ENCODE measurements at places on chromosomes 6 and 20.

GRCh38 chr6:26197933-26198721, 110.9 kb downstream of the HFE start:
- H3K27ac ChIP-seq = peak overlapping the region; percentile 96
- peak; percentile 60 for DNase-seq

DNA sequence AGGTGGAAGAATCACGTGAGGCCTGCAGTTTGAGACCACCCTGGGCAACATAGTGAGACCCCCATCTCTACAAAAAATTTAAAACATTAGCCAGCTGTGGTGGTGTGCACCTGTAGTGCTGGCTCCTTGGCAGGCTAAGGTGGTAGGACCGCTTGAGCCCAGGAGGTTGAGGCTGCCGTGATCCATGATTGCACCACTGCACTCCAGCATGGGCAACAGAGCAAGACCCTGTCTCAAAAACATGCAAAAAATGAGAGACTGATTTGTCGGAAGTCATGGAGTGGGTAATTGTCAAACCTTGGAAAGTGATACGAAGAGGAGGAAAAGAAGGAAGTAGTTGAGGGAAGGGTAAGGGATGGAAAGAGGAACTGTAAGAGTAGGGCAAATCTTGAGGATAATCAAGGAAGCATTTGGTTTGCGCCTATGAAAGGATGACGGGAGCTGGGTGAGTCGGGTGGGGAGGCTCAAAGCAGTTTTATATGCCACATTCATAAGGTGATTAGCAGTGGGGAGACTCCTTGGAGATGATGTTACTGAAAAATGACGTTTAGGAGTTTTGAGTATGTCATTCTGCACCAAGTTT, 14.5 kb downstream of the L3MBTL3 start:
- no peaks in the 10 kb centered on the region for H3K27me3 ChIP-seq
- no peaks in the 10 kb centered on the region for H3K36me3 ChIP-seq
- peaks cover 21% of the 10 kb centered on the region for H3K4me1 ChIP-seq
- no peak overlapping the region for H3K4me3 ChIP-seq
- peak overlapping the region; percentile 78 for H3K27ac ChIP-seq

- no peak overlapping the region for H3K27ac ChIP-seq
- DNase-seq = no peak
- no peak overlapping the region for H3K4me3 ChIP-seq
- no peaks in the 10 kb centered on the region for H3K4me1 ChIP-seq
- H3K36me3 ChIP-seq = no peaks in the 10 kb centered on the region
Measured at GRCh38 chr6:14216946-14217684, 99.5 kb downstream of the CD83 start.

GRCh38 chr6:38131527-38131965, 312.0 kb downstream of the ZFAND3 start:
- H3K4me1 ChIP-seq = peaks cover 4% of the 10 kb centered on the region
- H3K27ac ChIP-seq = no peak overlapping the region
- H3K4me3 ChIP-seq = no peak overlapping the region
- H3K27me3 ChIP-seq = no peaks in the 10 kb centered on the region

DNA sequence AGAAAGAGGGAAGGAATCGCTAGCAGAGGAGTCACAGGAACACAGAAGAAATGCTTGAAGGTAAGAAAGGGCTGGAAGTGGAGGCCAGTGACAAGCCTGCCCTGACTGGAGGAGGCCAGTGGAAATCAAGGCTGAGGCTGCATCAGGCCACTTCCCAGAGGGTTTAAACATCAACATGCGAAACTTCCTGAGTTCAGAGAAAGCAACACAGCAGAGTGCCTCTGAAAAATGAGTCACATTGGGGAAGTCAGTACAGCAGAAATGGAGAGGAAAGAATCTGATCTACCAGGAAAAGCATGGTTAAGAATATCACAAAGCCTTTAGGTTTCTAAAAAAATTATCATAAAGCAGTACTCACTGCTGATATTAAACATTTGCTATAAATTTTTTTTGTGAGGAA, 23.3 kb downstream of the NAPB start:
- H3K36me3 ChIP-seq = no peaks in the 10 kb centered on the region
- H3K4me1 ChIP-seq = peaks cover 41% of the 10 kb centered on the region
- H3K4me3 ChIP-seq = no peak overlapping the region
- DNase-seq = no peak
- no peaks in the 10 kb centered on the region for H3K27me3 ChIP-seq

- H3K4me1 ChIP-seq = no peaks in the 10 kb centered on the region
- H3K4me3 ChIP-seq = no peak overlapping the region
- no peaks in the 10 kb centered on the region for H3K27me3 ChIP-seq
Measured at GRCh38 chr6:144768551-144769075, 483.5 kb downstream of the UTRN start.

DNA sequence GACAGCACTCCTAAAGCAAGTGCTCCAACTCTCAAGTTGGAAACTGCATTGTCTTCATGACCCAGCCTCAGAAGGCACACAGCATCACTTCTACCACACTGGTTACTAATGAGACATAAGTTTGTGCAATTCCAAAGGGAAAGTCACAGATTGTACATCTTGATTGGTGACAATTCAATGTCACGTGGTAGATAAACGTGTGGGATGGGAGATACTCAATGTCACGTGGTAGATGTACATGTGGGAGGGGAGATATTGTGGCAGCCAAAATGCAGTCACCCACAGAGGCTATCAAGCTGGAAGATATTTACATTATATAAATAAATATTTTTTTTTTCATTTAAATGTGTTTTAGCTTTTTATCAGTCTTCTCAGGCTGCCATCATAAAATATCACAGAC, 393.3 kb downstream of the KIF16B start:
- no peaks in the 10 kb centered on the region for H3K36me3 ChIP-seq
- no peaks in the 10 kb centered on the region for H3K4me1 ChIP-seq
- no peaks in the 10 kb centered on the region for H3K27me3 ChIP-seq
- no peak overlapping the region for H3K4me3 ChIP-seq
- DNase-seq = no peak

DNA sequence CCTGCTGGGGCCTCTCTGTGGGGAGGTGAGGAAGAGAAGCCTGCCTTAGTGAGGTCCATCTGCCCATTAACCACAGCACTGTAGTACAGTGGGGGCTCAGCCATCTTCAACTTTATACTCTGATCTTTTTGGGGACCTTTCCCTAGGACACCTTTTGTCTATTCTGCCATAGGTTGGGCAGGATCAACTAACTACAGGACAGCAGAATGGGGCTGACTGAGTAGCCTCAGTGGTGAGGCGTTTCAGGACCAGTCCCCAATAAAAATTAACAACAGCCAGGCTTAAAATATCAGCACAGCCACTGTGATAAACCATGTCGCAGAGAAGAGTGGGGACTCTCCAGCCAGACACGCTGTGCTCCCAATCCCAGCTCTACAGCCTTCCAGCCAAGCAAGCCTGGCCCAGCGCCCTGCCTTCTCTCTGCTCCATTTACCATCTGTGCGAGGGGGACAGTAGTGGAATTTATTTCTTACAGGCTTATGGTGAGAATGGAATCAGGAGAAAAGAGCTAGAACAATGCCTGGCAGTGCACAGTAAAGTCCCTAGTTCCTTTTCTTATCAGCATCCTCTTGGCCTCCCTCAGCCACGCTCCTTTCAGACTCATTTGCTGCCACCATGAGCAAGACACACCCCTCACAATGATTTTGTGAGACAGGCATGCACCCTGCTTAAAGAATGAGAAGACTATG, 75.5 kb downstream of the SLC22A23 start:
- no peaks in the 10 kb centered on the region for H3K27me3 ChIP-seq
- no peak overlapping the region for H3K4me3 ChIP-seq
- H3K4me1 ChIP-seq = peaks cover 6% of the 10 kb centered on the region
- no peak overlapping the region for H3K27ac ChIP-seq
- DNase-seq = no peak
- H3K36me3 ChIP-seq = no peaks in the 10 kb centered on the region

DNA sequence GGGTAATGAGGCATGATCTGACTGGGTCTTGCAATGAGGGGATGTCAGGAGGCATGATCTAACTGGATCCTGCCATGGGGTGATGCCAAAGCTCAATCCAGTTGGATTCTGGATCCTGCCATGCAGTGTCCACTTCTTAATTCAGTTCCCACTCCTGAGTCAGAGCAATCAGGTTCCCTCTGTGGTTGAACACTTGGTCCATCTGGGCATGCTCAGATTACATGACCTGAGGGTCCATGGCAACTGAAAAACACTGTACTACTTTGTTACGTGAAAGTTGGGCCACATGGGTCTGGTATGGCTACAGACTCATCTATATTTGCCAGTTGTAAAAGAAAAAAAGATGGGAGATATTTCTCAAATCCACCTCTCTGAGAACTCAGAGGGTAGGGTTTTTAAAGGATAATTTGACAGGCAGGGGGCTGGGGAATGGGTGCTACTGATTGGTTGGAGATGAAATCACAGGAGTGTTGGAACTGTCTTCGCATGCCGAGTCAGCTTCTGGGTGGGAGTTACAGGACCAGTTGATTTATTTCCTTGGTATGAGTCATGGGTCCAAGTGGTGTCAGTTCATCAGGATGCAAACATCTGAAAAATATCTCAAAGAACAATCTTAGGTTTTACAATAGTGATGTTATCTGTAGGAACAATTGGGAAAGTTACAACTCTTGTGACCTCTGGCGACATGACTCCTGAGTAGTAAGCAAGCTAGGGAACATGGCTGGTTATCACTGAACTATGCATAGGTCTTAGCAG, 21.6 kb downstream of the C6orf163 start:
- DNase-seq = no peak
- H3K27me3 ChIP-seq = no peaks in the 10 kb centered on the region
- no peaks in the 10 kb centered on the region for H3K4me1 ChIP-seq
- H3K27ac ChIP-seq = no peak overlapping the region

DNA sequence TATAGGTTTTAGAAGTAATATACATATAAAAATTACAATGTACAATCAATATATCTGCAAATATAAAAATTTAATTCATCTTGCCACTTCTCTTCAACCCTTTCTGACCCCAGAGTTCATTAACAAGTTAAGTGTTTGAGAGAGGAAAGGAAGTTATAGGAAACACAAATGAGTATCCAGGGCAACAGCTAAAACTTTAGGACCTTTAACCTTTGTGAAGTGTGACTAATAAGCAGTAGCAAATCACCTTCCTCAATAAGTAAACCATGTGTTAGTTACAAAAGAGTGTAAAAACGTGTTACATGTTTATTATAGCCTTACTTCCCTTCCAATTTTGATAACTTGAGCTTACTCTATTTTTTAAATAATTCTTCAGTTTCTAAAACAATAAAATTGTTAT, 73.4 kb upstream of the SIM1 start:
- no peak overlapping the region for H3K27ac ChIP-seq
- no peaks in the 10 kb centered on the region for H3K27me3 ChIP-seq
- no peak for DNase-seq
- H3K4me1 ChIP-seq = no peaks in the 10 kb centered on the region
- H3K36me3 ChIP-seq = no peaks in the 10 kb centered on the region

All from adrenal gland (tissue), 19 donors.